ENCODE measurements at places on chromosomes 7 and 10.
A peak's percentile ranks its signal among the peaks of the same experiment; 100 is the strongest.

DNA sequence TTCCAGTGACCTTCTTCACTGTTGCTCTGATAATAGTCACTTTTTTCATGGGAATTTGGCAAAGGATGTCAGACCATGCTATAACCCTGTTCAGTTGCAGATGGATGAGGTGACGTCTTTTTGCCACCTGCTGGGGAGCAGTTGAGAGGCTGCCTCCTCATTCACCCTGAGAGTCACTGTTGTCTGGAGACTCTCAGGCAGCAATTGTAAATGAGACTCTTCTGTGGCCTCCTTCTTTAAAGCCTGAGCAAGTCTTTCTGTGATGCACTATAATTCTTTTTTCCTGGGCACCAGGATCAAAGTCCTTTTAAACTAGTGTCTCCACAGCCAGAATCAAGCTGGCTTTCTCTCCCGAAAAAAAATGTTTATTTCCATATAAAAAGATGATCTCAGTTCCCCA is 345.1 kb downstream of the ARL4A start:
- DNase-seq: peak; percentile 80

DNA sequence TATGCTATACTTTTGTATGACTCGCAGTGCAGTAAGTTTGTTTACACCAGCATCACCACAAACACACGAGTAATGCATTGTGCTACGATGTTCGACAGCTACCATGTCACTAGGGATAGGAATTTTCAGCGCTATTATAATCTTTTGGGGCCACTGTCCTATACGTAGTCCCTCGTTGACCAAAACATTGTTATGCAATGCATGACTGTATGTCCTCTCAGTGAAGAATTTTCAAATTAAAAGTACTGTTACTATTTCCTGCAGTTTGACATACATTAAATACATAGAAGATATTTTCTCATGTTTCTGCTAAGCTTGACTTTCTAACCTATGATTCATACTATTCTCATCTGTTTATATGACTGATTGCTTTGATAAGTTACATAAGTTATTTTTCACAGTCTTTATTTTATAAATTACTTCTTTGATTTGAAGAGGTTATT is 203.6 kb downstream of the VTI1A start:
- DNase-seq: no peak

DNA sequence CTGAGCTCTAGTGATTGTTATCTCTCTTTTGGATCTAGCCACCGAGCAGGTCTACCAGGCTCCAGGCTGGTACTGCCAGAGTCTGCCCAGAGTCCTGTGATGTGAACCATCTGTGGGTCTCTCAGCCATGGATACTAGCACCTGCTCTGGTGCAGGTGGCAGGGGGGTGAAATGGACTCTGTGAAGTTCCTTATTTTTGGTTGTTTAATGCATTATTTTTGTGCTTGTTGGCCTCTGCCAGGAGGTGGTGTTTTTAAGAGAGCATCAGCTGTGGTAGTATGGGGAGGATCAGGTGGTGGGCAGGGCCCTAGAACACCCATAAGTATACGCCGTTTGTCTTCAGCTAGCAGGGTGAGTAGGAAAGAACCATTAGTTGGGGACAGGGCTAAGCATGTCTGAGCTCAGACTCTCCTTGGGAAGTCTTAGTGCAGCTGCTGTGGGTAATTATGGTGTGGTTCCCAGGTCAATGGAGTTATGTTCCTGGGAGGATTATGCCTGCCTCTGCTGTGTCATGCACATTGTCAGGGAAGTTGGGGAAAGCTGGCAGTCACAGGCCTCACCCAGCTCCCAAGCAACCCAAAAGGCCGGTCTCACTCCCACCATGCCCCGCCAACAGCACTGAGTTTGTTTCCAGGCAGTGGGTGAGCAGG is 81.8 kb downstream of the NPSR1 start:
- DNase-seq: no peak

DNA sequence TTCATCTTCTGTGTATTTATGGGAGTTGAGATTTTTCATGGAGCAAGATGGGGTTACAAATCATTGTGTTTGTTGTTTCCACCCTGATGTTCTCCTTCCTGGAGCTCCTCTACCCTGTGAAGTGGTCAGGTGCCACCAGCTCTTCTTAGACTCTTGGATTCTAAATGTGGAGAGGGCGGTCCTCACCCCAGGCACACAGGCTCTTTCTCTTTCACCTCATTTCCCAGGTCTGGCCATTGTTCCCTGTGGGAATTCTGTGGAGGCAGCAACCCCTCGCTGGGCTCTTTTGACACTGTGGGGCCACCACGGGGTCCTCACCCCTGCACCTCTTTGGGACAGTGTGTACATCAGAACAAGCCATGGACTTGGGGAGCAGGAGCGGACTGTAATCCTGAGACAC is 95.9 kb downstream of the TRRAP start:
- no peak for DNase-seq
